Activated CD4-positive, CD25-positive, alpha-beta regulatory T cell (primary cell): ENCODE measurements at places on chromosomes 4 and X.

DNA sequence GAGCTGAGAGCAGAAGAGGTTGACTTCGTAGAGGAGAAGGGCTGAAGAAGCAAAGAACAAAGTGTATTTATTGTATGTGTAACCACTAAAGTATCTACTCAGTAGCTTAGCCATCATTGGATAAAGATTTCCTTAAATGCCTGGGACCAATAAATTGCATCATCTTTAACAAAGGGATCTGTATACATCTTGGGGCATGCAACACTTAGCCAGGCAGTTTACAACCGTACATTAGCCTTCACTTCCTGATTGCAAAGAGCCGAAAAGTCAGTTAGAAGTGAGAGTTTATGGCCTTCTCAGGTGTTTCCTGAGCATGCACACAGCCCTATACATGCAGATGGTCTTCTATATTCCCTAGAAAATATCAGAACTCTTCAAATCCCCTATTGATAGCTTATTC is 68.0 kb upstream of the MAGED1 start:
- no peak for DNase-seq

- DNase-seq = no peak
Observed at GRCh38 chr4:45063696-45064095, 337.3 kb upstream of the GNPDA2 start.

GRCh38 chr4:73979407-73979957 is 2.3 kb downstream of the PF4 start:
- DNase-seq = no peak

DNA sequence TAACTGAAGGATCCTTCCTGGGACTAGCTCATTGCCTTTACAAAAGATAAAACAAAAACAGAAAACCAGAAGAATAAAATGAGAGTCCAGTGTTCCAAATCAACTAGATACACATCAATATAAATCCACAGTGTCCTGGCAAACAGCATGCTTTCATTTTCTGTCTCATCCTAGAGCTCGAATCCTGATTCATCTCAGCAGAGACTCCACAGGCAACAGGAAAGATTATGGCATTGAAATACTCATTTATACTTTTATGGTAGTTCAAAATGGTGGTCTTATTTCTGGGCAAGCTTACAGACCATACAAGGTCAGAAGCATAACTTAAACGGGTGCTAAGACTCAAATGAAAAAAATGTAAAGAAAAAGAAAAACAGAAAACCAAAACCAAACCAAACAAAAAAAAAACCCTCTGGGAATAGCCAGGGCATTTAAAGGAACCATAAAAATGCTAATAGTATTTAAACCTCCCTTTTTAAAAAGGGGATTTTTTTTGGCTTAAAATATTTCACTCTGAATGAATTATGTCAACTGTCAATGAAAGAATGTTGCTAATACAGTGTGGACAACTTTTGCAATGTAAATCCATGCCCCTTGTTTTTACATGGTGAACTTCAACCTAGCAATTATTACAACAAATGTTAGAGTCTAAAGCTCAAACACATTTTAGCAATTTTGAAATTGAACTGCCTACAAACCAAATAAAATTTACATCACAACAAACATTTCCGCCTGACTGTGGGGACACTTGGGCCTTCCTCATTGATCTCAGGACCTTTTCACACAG is 57.9 kb downstream of the GPR101 start:
- DNase-seq = no peak

DNA sequence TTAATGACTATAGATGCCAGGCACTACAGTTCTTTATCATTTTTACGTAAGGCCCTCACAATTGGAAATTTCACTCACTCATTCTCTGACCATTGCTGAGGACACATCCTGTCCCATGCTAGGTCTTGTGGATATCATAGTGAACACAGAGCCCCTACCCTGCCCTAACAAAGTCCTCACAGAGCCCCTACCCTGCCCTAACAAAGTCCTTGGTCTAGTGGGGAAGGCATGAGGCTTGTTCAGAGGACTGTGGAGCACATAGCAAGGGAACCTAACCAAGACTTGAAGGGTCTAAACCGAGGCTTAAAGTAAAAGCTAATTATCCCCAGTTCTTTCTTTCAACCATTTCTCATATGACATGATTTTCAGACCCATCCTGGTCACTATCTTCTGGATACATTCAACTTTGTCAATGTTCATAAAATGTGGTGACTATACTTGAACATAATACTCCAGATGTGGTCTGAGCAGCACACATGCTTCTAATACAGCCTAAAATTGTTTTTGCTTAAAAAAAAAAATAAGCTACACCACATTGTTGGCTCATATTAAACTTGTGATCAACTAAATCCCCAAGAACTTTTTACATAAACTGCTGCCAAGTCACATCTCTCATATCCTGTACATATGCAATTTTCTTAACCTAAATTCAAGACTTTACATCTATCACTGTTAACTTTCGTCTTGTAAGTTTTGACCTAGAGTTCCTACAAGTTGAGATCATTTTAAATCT is 77.0 kb downstream of the GPC3 start:
- DNase-seq = no peak

- DNase-seq = no peak
Observed at GRCh38 chr4:81506731-81507130, 35.0 kb upstream of the RASGEF1B start.

GRCh38 chr4:139241086-139241783 is 38.8 kb downstream of the MGARP start:
- no peak for DNase-seq

DNA sequence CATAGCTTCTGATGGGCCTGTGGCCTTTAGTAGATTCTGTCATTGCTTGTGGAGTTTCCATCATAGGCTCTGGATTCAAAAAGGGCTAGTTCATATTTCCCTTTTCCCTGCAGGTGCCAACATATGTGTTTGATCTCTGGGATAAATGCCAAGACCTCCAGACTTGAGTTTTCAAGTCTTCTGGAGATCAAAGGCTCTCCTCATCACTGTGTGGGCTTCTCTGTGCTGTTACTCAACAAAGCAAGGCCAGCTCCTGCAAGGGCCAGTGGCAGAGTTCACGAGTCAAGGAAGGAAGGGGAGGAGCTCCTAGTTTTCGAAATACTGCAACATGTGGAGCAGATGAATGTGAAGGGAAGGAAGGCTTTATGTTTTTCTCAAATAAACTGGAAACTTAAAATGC is 62.7 kb upstream of the SCML1 start:
- DNase-seq = no peak

DNA sequence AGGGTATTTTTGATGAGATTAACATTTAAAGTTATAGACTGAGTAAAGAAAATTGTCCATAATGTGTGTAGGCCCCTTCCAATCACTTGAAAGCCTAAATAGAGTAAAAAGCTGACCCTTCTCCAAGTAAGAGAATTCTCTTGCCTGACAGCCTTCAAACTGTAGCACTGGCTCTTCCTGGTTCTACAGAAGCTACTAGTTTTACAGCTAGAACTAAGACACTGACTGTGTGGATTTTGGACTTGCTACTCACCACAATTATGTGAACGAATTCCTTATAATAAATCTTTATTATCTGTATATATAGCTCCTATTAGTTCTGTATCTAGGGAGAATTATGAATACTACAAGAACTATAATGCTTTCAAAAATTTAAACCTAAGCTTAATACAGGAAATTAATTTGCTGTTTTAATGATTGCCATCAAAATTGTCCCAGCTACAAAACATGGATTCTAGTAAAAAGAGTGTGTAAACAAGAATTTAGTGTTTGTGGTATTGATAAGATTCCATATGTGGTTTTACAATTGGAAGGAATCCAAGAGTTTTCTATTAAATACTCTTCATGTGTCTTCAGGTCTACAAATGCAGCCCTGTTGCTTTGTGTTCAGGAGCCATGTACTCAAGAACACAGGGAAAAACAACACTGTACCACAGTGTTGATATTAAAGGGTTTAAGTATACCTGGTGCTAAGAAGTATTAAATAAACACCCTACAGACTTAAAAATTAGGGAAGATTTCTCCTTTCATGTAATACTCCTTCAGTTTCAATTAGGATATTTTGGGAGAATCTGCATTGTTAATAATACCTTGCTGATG is 366.5 kb downstream of the CXXC4 start:
- DNase-seq = no peak

DNA sequence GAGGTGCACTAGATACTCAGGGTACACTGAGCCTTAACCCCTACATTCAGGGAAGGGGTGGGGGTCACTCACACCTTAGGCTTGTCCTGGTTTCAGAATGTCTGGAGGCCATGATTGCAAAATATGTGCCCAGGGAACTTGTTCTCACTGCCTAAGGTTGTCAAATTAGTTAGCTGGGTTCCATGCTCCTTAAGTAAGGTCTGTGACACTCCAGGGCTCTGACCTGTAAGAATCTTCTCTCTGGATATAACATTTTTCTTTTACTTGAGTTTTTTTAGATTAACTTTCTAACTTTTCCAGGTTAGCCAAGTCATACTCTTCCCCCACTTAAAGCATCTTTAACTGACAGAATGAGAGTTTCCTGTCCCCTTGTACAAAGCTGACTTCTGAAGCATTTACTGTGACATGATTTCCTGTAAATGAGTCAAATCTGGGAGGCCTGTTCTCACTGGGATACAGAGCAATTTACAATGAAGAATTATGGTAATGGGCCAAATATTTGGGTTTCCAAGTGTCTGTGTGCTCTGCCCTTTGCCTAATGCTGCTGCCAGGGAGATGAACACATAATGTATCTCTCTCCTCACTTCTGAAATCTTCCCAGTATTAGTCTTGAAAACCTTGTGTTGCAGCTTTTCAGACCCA is 101.7 kb downstream of the GATB start:
- no peak for DNase-seq

GRCh38 chr4:3239998-3240920 is 8.7 kb upstream of the MSANTD1 start:
- DNase-seq = no peak

DNA sequence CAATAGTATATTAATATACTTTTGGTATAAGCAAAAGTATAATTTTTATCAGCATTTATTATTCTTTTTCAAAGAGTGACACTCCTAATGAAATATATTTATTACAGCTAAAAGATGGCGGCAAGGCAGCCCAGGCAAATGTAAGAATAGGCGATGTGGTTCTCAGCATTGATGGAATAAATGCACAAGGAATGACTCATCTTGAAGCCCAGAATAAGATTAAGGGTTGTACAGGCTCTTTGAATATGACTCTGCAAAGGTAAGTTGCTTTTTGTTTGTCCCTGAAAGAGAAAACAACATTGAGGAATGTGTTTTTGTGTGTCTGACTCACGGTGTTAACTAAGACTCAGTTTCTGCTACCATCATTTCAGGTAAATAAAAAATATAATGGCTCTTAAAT is 71.9 kb downstream of the PDLIM5 start:
- DNase-seq = no peak
